NCI-H526 treated with DMSO at 0.1 percent for 48 hours (cell line): ENCODE measurements at places on chromosomes 2 and 18.

DNA sequence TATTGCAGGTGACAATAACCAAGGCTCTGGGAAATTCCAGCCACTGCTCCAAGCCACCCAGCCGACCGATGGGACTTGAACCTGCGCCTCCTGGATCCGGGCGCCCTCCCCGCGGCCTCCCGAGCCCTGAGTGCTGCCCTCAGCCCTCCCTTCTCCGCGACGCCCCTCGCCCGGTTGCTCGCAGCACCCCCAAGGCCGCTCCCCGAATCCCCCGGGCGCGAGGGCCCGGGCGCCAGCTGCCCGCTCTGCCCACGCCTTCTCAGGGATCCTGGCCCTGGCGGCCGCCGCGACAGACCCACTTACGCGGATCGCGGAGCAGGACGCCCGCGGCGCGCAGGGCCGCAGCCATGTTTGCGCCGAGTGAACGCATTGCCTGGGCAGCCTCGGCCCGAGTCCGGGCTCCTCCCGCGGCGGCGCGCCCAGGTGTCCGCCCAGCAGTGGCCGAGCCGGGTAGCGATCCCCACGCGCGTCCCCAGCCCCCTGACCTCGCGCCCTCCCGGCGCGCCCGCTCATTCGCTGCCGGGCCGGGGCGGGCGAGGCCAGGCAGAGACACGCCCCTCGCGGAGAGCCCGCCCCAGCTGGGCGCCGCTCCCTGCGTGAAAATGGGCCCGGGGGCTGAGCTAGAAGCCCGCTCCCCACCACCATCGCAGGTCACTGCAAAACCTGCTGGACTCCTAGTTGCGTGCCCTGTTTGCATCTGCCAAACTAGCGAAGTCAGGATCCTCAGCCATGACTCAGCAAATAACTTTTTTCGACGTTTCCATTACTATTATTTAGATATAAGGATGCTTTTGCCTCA lies at the start of gene FECH:
Gene FECH (minus strand): TSS at position 452 of the 799 bp plus-strand sequence. CDS start 82 bp downstream, at position 370.
- DNase-seq = peak; percentile 35

- no peak for DNase-seq
These were observed 93.3 kb upstream of the CELF4 start for GRCh38 chr18:37658894-37659293.

GRCh38 chr2:120195553-120195952 lies 27.6 kb downstream of the TMEM185B start:
- DNase-seq = no peak

DNA sequence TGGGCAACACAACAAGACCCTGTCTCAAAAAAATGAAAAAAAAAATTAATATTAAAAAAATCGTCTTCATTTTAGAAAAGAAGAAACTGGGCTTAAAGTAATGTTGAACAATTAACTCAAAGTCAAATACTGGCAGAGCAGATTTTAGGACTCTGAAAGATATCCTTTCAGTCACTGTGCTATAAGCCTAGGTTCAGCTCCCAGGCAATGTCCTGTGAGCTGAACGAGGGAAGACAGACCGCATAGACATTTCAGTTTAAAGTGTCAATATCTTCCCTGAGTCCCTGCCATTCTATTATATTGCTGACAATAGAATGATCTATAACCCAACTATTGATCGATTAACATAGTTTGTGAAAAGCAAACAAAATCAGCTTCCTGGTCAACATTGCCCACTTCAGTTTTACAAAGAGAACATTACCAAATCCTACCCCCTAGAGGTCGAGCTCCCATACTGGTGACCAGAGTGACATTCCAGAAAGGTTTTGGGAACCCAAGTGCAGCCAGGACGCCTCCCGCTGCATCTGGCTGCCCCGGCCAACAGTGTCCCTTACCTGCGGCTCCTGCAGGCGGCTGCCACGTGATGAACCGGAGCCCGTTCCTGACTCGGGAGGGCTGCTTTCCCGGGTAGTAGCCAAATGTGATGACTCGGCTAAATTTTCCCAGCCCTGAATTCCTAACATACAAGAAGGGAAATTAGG lies 639 bp downstream of the MRO start:
- peak; percentile 63 for DNase-seq

GRCh38 chr2:49278141-49278540 lies 123.8 kb upstream of the FSHR start:
- DNase-seq = no peak

- DNase-seq = no peak
These were observed 99.6 kb upstream of the KLF7 start for GRCh38 chr2:207265332-207265731.

GRCh38 chr2:218982586-218983262 lies 2.3 kb downstream of the FEV start:
- DNase-seq = no peak

DNA sequence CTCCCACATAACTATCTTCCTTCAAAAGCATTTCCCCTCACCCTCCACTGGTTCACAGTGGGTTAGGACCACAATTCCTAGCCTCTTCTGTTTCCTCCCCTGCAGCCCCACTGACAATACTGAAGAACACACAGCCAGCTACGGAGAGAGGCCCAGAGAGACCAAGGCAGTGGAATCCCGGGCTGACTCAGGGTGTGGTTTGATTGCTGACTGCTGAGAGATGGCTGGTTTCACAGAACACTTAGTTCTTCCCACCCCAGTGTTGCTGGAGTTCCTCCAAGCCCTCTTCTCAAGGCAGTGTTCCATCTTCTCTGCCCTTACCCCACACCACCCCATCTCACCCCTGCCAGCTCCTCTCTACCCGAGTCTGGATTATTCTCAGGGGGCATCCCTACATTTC lies 43.3 kb upstream of the ZFP36L2 start:
- DNase-seq = no peak

GRCh38 chr2:212037062-212037461 lies 501.5 kb downstream of the ERBB4 start:
- DNase-seq = no peak

GRCh38 chr2:6934345-6934744 lies 17.1 kb downstream of the RNF144A start:
- no peak for DNase-seq

DNA sequence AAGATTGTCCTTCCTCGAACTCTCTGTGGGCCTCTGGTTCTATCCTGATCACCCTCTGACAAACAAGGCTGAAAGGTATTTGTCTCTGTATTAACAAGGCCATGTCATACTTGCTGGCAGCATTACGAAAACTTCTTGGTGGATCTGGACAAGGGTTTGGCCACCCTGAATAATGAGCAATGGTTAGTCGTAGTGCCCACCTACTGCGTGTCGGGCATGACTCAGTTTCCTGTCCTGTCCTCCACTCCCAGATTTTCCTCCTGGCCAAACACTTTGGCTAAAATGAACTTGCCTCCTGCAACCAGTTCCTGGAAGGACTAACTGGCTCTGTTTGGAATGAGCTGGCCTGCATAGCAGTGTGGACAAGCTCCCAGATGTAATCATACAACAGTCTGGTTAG lies 198.5 kb upstream of the SMIM21 start:
- no peak for DNase-seq

DNA sequence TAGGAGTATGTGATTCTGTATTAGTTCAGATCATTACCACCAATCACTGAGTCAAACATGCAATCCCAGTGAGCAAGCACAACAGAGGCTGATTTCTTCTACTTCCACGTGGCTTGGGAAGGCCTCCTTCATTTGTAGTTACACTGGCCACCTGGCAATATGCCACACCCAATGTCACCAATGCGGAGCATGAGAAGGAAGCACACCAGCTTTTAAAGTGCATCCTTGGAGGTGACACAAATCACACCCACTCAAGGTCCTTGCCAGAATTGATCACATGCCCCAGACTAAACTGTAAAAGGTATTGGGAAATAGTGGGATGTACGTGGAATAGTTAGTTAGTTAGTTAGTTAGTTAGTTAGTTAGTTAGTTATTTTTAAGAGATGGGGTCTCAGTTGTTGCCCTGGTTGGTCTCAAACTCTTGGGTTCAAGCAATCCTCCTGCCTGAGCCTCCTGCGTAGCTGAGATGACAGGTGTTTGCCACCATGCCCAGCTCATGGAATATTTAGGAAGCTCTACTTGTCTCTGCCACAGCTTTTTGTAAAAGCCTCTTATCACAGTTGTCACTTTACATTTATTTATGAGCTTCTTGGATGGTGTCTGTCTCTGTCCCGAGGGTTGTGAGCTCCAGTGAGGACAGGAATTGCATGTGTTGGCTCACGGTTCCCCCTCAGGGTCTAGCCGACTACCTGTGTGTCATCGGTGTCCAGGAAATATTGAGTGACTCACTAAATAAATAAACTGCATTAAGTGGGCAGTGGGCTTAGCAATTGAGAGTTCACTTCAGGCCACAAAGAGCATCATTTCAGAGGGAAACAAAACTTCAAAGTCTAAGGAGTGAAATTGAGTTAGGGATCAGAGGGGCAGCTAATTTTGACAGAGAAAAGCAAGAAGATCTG lies 28.1 kb upstream of the CAB39 start:
- DNase-seq = no peak

DNA sequence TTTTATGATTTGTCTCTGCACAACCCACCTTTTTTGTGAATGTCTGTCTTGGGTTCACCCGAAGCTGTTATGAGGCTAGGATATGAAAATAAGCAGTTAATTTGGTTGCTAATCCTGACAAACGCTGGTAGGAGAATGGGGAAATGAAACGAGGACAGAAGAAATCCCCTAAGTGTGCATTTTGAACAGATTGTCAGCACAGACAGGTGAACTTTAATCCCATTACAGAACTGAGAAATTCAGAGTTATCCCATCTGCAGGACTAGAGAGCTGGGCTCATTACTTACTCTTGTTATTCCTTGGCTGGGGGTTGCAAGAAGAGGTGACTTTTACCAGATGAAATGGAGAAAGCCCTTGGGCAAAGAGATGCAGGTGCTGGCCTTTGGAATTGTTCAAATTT lies 123.3 kb upstream of the NYAP2 start:
- no peak for DNase-seq

- DNase-seq = no peak
These were observed 35.5 kb upstream of the PTH2R start for GRCh38 chr2:208370881-208371633.

- DNase-seq = peak; percentile 24
These were observed 1.9 kb downstream of the CNGA3 start for GRCh38 chr2:98348066-98348561.

DNA sequence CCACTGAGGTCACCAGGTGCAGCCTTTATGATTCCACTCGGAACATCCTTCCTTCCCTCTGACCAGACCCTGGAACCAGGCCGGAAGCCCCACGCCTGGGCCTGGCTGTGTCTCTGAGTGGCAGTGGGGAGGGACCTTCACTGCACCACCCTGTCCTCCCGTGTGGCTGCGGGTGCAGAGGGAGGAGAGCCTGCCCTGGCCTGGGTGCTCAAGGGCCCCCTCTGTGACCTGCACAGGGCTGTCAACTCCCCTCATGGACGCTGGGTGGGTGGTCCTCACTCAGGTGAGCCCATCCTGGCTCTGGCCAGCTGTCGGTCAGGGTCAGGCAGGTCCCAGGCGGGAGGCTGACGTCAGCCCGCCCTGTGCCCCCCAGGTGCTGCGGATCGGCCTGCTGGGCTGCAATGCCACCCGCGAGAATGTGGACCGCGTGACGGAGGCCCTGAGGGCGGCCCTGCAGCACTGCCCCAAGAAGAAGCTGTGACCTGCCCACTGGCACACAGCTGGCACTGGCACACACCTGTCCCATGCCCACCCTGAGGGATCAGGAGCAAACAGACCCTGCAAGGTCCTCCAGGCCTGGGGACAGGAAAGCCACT lies 9.8 kb downstream of the AGXT start:
- no peak for DNase-seq

DNA sequence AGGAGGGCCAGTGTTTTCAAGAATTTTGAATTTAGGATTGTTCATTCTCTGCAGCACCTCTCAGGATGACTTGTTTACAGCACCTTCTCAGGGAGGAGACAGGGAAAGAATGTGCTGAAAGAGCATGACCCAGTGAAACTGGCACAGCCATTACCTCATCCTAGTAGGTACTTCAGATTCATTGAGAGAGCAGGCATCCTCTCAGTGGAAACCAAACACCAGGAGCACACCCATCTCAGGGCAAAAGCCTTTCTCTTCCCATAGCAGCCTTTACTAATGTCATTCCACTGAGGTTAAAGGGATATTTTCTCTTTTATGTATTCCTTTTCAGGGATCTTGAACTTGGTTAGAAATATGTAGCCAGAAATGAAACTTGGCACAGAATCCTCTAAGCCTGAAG lies 2.6 kb downstream of the MAP2 start:
- DNase-seq = peak; percentile 41

DNA sequence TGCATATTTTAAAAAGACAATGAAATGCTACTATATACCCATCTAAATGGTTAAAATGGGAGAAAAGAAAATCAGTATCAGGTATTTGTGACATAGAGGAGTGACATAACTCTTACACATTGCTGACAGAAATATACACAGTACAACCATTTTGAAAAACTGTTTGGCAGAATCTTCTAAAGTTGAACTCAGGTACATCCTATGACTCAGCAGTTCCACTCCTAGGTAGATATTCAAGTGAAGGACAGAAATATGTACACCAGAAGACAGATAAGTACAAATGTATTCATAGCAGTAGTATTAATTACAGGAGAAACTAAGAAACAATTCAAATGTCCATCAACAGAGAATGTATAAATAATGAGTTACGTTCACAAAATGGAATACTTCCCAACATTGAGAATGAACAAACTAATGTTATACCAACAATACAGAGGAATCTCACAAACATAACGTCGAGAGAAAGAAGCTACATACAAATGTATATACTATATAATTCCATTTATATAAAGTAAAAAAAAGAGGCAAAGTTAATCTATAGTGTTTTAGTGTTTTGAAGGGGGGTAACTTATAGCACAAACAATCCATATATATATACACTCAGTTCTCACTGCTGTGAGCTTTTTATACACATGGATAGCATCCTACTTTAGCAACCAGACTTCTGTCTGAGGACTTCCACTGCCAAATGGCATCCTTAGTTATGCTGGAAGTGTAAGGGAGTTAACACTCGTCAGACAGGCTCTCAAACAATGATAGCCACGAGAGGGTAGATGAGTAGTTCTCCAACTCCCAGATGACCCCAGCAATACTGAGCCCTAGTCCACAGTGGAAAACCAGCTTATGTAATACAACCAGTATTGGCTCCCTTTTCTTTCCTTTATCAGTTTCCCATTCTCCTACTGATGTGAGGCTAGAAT lies 172.5 kb downstream of the NBAS start:
- no peak for DNase-seq

DNA sequence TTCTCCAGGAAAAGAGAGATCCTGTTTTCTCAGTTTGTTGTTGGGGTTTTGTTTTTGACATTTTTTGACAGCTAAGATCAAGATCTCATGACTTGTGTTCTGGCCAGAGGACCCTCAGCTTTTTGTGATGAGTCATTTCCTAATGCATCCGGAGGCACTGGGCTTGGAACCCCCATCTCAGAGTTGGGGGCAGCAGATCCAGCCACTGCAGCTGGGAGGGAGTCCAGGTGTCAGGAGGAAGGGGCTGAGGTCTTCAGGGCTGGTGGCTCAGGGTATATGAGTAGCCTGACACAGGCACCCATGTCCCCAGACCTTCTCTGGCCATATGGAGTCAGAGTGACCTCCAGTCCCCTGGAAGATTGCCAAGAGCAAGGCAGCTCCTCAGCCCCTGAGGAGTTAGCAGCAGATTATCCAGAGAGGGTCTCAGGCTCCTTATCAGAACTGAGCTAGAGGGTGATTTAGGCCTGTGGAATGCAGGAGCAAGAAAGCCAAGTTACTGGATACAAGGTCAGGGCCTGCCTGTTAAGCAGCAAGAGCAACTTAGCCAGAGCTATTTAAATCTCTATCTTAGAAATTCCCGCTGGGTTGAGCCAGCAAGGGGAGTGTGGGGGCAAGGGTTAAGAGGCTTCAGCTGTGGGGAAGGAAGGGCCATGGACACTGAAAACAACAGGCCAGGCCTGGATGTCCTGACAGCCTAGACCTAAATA lies 62.4 kb downstream of the TANC1 start:
- no peak for DNase-seq
